ENCODE measurements at places on chromosomes 5 and 9.

DNA sequence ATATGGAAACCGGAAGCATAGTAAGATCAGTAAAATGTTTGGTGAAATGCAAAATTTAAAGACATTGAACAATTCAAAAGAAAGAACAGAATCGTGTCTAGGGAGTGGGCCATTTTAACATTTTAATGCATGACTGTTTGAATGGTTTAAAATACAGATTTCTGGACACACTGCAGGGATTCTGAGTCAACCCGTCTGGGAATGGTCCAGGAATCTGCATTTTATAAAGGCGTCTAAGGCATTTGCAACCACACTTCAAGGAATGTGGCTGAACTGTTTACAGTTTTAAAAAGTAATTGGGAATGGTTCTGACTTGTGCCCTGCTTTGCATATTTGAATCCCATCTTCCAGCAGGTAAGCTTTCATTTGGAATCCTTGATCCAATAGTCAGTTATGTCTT is 811.7 kb upstream of the WWC1 start:
- H3K27me3 ChIP-seq = no peaks in the 10 kb centered on the region
- H3K36me3 ChIP-seq = no peaks in the 10 kb centered on the region
- H3K27ac ChIP-seq = no peak overlapping the region
- H3K4me1 ChIP-seq = no peaks in the 10 kb centered on the region
- no peak overlapping the region for H3K4me3 ChIP-seq

DNA sequence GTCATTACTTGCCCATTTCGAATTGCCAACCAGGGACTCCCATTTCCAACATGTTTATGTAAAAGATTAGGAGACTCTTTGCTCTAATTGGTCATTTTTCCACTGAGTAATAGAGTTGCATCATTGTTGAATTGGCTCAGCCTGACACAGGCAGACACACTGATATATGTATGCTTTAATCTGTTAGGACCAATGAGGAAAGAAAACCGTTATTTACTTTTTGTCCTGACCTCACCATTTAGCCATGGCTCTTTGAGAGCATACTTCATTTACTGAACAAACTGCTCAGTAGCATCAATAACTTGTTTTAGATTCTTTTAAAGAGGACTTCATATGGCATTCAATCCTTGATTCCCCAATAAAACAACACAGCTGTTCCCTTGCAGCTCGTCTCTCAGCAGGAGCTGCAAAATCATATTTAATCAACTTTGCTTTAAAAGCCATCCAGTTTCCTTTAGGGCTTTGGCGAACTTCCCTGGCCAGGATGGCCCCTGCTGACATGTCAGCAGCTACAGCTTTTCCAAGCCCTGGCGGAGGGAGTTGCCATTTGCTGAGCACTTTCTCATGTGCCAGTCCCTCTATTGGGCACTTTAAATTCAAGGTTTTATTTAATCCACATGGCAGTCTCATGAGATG is 251.5 kb upstream of the TNC start:
- no peaks in the 10 kb centered on the region for H3K27me3 ChIP-seq
- peak; percentile 6 for DNase-seq
- no peak overlapping the region for H3K27ac ChIP-seq
- H3K4me3 ChIP-seq = no peak overlapping the region
- H3K36me3 ChIP-seq = no peaks in the 10 kb centered on the region

- no peak overlapping the region for H3K4me3 ChIP-seq
- H3K36me3 ChIP-seq = no peaks in the 10 kb centered on the region
- no peak overlapping the region for H3K27ac ChIP-seq
- no peaks in the 10 kb centered on the region for H3K4me1 ChIP-seq
Measured at GRCh38 chr5:27124590-27124989, 86.2 kb upstream of the CDH9 start.

DNA sequence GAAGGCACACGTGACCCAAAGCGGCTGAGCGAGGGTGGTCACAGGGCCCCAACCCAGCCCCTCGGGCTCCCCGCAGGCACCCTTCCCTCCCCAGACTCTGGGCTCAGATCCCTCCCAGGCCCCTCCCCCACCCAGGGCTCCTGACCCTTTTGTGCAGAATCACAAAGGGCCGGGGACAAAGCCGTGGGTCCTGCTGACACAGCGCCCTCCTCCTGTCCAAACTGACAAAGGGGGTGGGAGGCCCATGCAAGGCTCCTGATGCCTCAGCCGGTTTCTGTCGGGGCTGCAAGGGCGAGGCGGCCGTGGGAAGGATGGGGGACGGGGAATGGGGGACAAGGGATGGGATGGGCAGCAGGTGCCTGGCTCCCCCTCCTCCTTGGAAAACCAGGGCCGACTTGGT is 43.5 kb upstream of the UBAC1 start:
- H3K27me3 ChIP-seq = no peaks in the 10 kb centered on the region
- no peaks in the 10 kb centered on the region for H3K4me1 ChIP-seq
- no peak overlapping the region for H3K4me3 ChIP-seq
- H3K27ac ChIP-seq = no peak overlapping the region
- no peak for DNase-seq

DNA sequence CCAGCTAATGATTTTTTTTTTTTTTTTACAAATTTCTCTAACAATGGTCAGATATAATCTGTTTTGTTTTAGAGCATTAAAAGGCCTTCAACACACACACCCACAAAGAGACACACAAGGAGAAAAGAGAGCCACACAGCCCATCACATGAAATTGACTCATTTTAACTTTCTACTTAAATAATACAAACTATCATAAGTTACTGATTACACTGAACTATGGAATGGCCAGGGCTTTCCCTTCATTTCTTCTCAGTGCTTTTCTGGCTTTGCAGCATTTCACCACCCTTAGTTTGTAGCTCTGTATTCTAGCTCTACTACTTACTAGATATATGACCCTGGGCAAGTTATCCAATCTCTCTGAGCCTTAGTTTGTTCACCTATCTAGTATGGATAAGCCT is 13.2 kb downstream of the REEP5 start:
- H3K27ac ChIP-seq = no peak overlapping the region
- no peaks in the 10 kb centered on the region for H3K27me3 ChIP-seq
- peaks cover 5% of the 10 kb centered on the region for H3K36me3 ChIP-seq

- H3K4me1 ChIP-seq = no peaks in the 10 kb centered on the region
- H3K27ac ChIP-seq = no peak overlapping the region
- H3K4me3 ChIP-seq = no peak overlapping the region
- H3K27me3 ChIP-seq = no peaks in the 10 kb centered on the region
- peak; percentile 49 for DNase-seq
Measured at GRCh38 chr9:110623462-110624025, 44.0 kb upstream of the SVEP1 start.

DNA sequence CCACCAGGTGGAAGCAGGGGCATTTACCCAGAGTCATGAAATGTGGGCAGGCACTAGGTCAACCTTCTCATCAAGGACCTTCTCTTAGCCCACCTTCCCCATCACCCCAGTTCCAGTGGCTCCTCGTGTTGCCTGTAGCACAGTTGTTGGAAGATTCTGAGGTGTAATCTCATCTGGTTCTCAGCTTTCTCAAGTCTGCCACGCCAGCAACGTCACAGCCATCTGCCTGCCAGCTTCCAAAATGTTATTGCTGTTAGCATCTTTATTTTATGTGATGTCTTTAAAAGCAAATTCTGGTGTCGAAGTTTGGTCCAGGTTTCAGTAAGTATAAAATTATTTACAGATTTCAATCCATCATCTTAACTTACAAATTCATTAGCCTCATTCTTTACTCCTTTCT is 10.7 kb downstream of the C9orf153 start:
- no peak overlapping the region for H3K4me3 ChIP-seq
- no peaks in the 10 kb centered on the region for H3K4me1 ChIP-seq
- no peaks in the 10 kb centered on the region for H3K36me3 ChIP-seq
- H3K27ac ChIP-seq = no peak overlapping the region
- no peak for DNase-seq
- no peaks in the 10 kb centered on the region for H3K27me3 ChIP-seq

- H3K27me3 ChIP-seq = no peaks in the 10 kb centered on the region
- no peak overlapping the region for H3K27ac ChIP-seq
- H3K36me3 ChIP-seq = no peaks in the 10 kb centered on the region
- H3K4me3 ChIP-seq = no peak overlapping the region
Measured at GRCh38 chr9:26170190-26170589, 491.9 kb upstream of the TUSC1 start.

DNA sequence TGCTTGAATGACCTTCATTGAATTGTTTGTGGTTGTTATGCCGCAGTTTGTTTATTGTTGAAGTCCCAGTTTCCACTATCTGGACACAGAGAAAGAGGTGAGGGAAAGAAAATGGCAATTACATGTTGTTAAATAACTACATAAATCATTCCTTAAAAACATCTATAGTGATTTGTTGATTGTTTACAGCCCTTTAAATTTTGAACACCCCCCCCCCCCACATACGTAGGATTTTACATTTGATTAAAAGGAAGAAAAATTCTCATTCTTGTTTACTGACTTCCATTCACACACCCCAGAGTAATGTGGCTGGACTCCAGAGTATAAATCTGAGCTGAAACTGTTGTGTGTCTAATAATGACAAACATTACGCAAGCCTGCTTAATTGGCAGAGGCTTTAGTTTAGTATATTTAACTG is 87.1 kb upstream of the FAM174A start:
- no peaks in the 10 kb centered on the region for H3K36me3 ChIP-seq
- no peaks in the 10 kb centered on the region for H3K4me1 ChIP-seq
- H3K27me3 ChIP-seq = no peaks in the 10 kb centered on the region
- no peak overlapping the region for H3K27ac ChIP-seq
- DNase-seq = no peak

DNA sequence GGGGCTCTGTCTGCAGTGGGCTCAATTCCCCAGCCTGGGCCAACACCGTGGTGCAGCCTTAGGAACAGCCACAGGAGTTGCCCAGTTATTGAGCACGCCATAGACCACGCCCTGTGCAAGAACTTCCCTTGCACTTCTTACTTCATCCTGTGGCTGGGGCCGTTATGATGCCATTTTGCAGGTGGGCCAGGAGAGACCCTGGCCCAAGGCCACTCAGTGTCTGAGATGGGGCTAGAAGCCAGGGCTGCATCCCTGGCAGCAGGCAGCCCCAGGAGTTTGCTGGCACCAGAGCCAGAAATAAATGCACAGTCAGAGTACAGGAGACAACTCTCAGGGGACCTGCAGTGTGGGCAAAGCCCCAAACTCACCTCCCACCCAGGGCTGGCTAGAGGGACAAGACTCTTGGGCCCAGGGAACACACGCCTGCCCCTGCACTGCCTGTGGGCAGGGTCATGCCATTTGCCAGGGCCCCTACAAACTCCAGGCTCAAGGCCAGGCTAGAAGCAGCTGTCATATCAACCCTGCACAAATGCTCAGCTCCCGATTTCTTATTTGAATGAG is 6.7 kb downstream of the CORO2A start:
- H3K36me3 ChIP-seq = no peaks in the 10 kb centered on the region
- H3K27me3 ChIP-seq = no peaks in the 10 kb centered on the region
- H3K4me1 ChIP-seq = no peaks in the 10 kb centered on the region
- no peak for DNase-seq
- no peak overlapping the region for H3K4me3 ChIP-seq

DNA sequence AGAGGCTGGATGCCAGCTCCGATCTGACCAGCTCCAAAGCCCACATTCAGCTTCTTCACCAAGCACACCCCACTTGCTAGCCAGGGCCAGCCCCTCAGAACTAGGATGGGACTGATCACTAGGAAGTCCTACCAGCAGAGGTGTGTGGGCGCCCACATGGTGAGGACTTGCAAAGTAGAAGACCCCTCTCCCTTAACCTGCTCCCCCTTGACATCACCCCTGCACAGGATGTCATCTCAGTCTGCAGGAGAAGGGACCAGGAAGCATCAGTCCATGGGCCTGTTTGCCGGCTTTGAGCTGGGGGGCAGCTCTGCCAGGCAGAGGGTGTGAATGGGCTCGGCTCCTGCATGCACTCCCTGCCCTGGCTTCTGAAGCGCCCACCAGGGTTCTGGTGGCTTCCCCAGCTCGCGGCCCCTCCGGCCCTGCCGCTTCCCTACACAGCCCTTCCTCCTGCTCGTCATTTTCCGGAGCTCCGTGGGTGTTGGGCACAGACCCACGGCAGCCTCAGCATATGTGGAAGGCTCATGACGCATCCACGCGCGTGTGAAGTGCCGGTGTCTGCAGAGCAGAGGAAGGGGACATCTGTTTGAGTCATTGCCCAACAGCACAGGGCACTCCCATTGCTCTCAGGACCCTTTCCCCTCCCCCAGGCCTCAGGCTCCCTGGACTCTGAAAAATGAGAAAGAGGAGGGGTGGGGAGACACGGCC is 3.7 kb upstream of the FAM78A start:
- no peaks in the 10 kb centered on the region for H3K36me3 ChIP-seq
- H3K27ac ChIP-seq = no peak overlapping the region
- H3K4me3 ChIP-seq = no peak overlapping the region

DNA sequence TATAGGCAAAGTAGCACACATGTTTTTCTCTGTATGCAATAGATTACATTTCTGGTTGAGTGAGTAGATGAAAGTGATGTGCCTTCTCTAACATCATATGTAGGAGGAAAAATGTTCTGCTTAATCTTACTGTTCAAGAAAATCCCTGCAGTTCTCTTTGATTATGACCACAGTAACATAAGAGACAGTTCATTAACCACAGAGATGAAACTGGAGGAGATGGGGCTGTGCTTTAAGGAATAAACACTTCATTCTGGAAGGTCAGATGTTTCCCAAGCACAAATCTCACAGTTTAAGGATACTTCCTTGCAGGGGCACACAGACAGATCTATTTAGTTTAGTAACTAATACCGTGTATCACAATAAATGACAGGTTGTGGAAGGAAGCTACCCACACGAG is 150.2 kb downstream of the SEMA5A start:
- no peak overlapping the region for H3K27ac ChIP-seq
- H3K36me3 ChIP-seq = no peaks in the 10 kb centered on the region
- DNase-seq = no peak
- H3K4me1 ChIP-seq = no peaks in the 10 kb centered on the region
- no peak overlapping the region for H3K4me3 ChIP-seq
- H3K27me3 ChIP-seq = no peaks in the 10 kb centered on the region

GRCh38 chr9:70470050-70471015 is 55.9 kb upstream of the KLF9 start:
- no peaks in the 10 kb centered on the region for H3K36me3 ChIP-seq
- H3K4me3 ChIP-seq = no peak overlapping the region
- H3K27ac ChIP-seq = peak overlapping the region; percentile 22
- no peaks in the 10 kb centered on the region for H3K27me3 ChIP-seq

GRCh38 chr5:171667341-171668096 is 118.1 kb upstream of the SMIM23 start:
- no peaks in the 10 kb centered on the region for H3K36me3 ChIP-seq
- peak; percentile 61 for DNase-seq
- H3K27me3 ChIP-seq = no peaks in the 10 kb centered on the region

- peak; percentile 51 for DNase-seq
- no peak overlapping the region for H3K27ac ChIP-seq
- H3K4me1 ChIP-seq = peaks cover 16% of the 10 kb centered on the region
- H3K27me3 ChIP-seq = peaks cover 7% of the 10 kb centered on the region
- H3K36me3 ChIP-seq = no peaks in the 10 kb centered on the region
Measured at GRCh38 chr5:671459-672328, 21.5 kb downstream of the TPPP start.

All from prostate gland (tissue), 2 donors.